NCI-H345 (cell line): ENCODE measurements at places on chromosomes 6 and 20.
A peak's percentile ranks its signal among the peaks of the same experiment; 100 is the strongest.

DNA sequence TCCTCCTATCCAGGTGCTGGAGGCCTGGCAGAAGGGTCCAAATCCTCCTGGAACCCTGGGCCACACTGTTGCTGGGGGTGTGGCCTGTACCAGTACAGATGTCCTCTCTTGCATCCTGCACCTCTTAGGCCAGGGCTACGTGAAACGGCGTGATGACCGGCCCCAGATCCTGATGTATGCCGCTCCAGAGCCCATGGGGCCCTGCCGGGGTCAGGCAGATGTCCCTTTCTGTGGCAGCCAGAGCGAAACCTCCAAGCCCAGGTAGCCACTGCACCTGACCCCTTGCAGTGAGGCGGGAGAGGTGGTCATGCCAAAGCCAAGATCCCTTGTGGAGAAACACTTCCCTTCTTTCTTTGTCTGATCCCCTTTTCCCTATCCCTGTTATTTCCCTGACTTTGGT lies 14.2 kb downstream of the DNPH1 start:
- no peak for DNase-seq

DNA sequence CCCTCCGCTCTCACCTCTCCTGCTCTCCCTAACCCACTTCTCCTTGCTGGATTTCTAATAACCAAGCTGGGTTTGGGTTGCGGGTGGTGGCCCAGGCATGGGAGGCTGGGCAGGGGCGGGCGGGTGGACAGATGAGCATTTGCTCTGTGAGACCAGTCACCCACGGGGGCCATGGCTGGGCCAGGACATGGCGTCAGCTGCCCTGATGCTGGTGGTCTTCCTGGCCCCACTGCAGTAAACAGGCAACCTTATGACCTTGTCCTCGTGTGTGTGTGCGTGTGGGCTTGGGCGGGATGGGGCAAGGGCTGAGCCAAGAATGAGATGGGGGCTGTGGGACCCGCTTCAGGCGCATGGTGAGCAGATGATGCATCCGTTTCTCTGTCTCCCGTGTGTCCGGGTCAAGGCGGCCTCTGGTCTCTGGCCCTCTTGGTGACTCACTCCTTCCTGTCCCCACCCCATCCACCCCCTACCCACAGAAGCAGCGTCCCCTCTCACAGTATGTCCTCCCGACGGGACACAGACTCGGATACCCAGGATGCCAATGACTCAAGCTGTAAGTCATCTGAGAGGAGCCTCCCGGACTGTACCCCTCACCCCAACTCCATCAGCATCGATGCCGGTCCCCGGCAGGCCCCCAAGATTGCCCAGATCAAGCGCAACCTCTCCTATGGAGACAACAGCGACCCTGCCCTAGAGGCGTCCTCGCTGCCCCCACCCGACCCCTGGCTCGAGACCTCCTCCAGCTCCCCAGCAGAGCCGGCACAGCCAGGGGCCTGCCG lies 41.4 kb upstream of the MYL9 start:
- DNase-seq: no peak

DNA sequence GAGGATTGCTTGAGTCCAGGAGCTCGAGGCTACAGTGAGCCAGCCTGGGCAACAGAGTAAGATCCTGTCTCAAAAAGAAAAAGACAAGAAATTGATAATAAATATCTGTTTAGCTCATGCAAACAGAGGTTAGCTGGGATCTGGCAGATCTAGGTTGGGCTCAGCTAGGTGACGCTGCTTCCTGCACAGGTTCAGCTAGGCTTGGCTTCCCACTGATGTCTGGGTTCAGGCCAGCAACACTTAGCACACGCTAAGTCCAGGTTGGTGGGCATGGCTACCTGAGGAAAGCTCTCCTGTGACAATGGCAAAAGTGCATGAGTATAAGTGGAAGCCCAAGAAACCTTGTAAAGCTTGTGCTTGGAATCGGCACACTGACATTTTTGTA lies 48.7 kb downstream of the RIN2 start:
- peak; percentile 96 for DNase-seq

- no peak for DNase-seq
These were observed 3.2 kb downstream of the SLC29A1 start for GRCh38 chr6:44226368-44227147.
